Activated T-cell treated with anti-CD3 and anti-CD28 coated beads, Interleukin-2, amount 50 U/mL, for 72 hours (primary cell): ENCODE measurements at places on chromosomes 11 and 22.
A peak's percentile ranks its signal among the peaks of the same experiment; 100 is the strongest.

DNA sequence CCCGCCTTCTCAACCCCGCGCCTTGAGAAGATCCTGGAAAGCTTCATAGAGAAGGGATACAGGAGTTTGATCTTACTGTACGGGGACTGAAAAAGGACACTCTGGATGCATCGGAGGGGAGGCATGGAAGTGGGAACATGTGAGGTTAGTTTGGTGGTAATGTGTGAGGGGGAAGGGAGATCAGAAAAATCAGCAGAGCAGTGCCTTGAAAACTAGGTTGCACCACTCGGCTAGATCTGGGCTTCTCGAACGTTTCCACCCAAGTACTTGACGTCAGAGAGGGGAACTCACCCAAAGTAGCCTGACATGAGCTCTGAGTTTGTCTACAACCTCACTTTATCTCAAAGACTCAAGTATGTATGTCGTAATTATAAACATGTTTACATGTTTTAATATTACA is 14.5 kb downstream of the USP35 start:
- no peaks in the 10 kb centered on the region for H3K27me3 ChIP-seq
- peaks cover 47% of the 10 kb centered on the region for H3K4me1 ChIP-seq
- H3K27ac ChIP-seq: peak overlapping the region; percentile 82
- H3K36me3 ChIP-seq: peaks cover 8% of the 10 kb centered on the region

DNA sequence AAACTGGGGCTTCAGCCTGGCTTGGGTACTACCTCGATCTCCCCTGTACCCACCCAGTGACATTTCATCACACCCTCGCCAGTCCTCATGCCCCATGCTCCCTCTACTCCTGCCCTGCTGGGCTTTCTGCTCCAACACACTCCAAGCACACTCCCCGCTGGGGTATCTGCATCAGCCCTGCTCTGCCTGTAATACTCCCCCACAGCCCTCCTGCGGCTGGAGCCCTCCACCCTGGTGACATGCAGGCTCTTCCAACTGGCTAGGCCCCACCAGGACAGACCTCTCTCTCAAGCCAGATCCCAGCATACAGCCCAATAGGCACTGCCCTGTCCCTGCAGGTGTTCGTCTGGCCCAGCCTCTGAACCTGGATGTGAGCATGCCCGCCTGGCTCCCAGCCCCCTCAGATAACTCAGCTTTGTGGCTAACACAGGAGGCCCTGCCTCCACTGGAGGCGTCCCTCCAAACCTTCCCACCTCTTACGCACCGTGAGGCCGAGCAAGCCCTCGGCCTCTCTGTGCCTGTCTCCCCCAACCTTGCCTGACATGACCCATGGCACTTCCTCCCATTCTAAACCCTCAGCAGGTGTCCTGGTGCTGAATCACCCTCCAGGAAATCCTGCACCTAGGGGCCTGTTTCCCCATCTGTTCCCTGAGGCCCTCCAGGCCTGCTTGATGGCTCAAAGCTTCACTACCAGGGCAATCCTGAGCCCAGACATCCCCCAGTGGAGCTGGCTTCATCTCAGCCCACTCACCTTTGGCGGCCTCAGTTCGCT is 33.5 kb upstream of the TXNRD2 start:
- H3K36me3 ChIP-seq: no peaks in the 10 kb centered on the region
- H3K27me3 ChIP-seq: no peaks in the 10 kb centered on the region
- H3K4me1 ChIP-seq: peaks cover 11% of the 10 kb centered on the region
- H3K4me3 ChIP-seq: no peak overlapping the region
- H3K27ac ChIP-seq: no peak overlapping the region
- no peak for DNase-seq

DNA sequence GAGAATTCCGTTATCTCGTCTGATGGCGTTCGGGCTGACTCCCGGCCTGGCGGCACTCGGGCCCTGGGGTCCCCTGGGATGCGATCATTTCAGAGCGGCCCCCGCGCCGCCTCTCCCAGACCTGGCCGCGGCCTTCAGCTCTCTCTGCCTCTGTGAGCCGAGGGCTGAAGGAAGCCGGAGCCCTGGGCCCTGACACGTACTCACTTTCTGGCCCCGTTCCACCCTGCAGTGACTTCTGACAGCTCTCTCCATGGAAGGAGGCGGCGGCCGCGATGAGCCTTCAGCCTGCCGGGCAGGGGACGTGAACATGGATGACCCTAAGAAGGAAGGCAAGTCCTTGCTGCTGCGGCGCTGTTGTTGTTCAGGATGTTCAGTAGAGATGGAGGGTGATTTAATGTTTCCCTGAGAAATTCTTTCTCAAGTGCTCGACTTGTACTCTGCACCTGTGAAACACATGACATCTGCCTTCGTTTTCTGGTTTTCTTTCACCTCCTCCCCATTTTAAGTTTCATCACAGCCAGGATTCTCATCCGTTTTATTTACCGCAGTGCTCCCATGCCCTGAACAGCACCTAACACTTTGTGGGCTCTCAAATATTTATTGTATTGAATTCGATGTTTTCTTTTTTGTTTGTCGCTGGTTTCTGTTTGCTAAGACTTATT is 612 bp downstream of the GTSE1 start:
- peaks cover 47% of the 10 kb centered on the region for H3K4me1 ChIP-seq
- H3K27me3 ChIP-seq: no peaks in the 10 kb centered on the region
- peak overlapping the region; percentile 98 for H3K4me3 ChIP-seq
- H3K36me3 ChIP-seq: peaks cover 29% of the 10 kb centered on the region

DNA sequence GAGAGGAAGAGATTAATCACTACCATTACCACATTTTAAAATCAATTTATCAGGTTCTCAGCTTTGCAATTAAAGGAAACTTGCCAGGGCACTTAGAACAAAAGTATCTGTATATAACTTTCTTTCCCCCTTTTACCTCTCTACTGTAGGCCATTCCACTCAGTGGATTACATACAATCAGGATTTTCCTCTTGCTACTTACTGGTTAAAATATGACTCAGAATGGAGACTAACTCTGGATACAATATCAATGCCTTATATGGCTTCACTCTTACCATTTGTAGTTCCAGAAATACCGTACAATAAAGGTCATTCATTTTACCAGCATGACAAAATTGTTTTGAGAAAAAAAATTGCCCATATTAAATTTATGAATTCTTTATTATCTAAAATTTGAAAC is 706.8 kb downstream of the KCNA4 start:
- no peaks in the 10 kb centered on the region for H3K4me1 ChIP-seq
- no peak for DNase-seq
- H3K4me3 ChIP-seq: no peak overlapping the region
- no peaks in the 10 kb centered on the region for H3K36me3 ChIP-seq
